ENCODE measurements at places on chromosomes 12 and 14. TPM values are rescaled to one million over a fixed set of nuclear protein-coding genes. Genes with fewer than 3 reads are reported as not detected.

The MMP14 gene
- total RNA-seq: 375 TPM

The EID3 gene
- total RNA-seq: 18.0 TPM

The VWF gene
- 0.26 TPM for total RNA-seq

The SP1 gene
- 31.3 TPM for total RNA-seq

The FAIM2 gene
- 3.6 TPM for total RNA-seq

The RPGRIP1 gene
- total RNA-seq: under 0.01 TPM

The CD163L1 gene
- not detected for total RNA-seq

The RNASE7 gene
- not detected for total RNA-seq
